Tibial nerve (tissue), 4 donors: ENCODE measurements at places on chromosomes 16 and 17.

GRCh38 chr17:78180083-78180482, 6.8 kb downstream of the TK1 start:
- DNase-seq: no peak

DNA sequence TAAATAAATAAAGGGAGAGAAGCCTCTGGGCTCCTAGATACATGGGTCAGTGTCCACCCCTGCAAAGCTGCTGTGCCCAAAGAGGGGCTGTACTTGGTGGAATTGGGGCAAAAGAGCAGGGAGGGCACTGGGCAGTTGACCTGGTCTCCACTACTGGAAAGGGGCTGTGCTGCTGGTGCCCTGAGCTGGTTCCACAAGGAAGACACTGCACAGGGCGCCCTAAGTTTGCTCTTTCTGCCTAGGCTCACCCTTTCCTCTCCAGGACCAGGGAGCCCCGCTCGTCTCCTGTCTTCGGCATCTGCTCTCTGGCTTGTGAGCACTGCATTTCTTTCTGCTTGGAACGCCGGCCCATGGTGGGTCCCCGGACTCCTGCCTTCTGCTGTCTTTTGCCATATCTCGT, 161.9 kb downstream of the SEC14L1 start:
- no peak for DNase-seq

- DNase-seq: peak; percentile 68
Measured at GRCh38 chr17:72539981-72540897, 419.4 kb downstream of the SOX9 start.

GRCh38 chr16:1258906-1259759, 3.3 kb downstream of the TPSD1 start:
- no peak for DNase-seq

GRCh38 chr16:88649924-88650748, 717 bp downstream of the CYBA start:
- DNase-seq: no peak

DNA sequence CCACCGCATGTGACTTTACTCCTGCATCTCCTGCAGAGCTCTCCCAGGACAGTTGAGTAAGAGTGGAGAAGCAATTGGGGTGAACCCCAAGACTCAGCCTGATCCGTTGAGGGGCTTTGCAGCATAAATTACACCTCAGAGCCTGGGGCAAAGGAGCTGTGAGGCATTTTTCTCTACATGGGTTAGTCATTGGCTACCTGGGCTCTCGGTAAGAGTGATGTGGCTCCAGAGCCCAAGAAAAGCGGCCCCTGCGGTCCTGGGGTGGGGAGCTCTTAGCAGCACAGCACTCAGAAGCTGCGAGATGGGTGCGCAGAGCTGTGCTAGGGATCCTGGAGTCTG, 40.4 kb upstream of the C16orf78 start:
- no peak for DNase-seq

GRCh38 chr16:56277075-56277474, 85.8 kb downstream of the GNAO1 start:
- DNase-seq: no peak

DNA sequence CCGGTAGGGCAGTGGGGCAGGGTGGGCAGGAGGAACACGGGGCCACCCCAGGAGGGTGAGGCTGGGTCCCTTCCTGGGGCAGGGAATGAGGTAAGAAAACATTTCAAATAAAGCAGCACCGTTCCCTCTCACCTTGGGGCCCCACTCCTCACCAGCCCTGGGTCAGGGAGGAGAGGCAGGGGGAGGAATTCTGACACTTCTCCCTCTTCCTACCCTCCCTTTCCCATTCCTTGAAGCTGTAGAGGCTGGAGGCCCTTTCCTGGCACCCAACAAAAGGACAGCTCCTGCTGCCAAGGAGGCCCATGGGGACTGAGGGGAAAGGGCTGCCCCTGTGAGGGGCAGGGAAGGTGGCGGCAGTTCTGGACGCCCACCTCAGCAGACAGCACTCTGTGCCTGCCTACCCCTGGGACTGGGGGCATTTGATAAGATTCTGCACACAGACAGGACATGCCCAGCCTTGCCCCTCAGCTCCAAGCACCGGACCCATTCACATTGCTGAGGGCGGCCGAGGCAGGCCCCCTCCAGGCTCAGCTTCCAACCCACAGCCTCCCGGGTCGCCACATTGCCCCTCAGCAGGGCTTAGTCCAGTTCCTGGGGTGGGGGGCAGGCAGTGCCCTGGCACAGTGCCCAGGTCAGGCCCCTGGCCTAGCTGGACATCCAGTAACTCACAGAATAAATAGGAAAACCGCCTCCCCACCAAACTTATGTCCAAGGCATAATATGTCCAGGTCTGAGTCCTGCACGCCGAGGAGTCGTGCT, 6.2 kb downstream of the ATXN7L3 start:
- DNase-seq: no peak

- no peak for DNase-seq
Measured at GRCh38 chr17:44557651-44558285, 484 bp downstream of the FZD2 start.

DNA sequence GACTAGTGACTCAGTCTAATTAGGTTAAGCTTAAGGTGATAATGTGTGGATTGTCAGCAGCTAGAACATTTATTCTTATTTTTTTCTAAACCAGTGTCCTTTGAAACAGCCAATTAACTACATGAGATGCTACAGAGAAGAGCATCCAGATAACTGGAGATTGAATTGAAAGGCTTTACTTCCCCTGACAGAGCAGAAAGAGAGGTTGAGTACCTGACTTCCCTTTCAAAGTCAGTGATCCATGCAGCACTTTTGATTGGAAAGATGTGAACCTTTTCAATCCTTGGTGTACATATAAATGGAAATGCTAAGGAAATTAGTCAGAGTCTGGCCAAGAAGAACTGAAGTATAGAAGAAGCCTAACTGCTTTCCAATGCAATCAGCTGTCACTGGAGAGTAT, 653.8 kb downstream of the CDH8 start:
- DNase-seq: no peak

- no peak for DNase-seq
Measured at GRCh38 chr16:78889346-78889745, 711.2 kb downstream of the MAF start.

DNA sequence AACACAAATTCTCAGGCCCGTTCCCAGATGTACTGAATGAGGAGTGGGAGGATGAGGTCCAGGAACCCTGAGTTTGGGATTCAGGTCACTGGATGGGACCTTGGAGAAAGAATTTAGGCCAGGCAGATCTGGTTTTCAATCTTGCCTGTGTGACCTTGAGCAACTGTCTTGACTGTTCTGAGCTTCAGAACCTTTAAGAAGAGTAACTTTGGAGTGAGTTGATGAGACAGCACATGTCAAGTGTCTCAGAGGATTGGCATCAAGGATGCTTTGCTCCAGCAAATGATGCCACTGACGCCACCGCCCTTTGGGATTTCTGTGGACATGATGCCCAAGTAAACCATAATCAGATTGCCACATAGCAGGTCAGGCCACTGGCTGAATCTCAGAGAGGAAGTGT, 56.2 kb upstream of the DNAJA2 start:
- DNase-seq: no peak

DNA sequence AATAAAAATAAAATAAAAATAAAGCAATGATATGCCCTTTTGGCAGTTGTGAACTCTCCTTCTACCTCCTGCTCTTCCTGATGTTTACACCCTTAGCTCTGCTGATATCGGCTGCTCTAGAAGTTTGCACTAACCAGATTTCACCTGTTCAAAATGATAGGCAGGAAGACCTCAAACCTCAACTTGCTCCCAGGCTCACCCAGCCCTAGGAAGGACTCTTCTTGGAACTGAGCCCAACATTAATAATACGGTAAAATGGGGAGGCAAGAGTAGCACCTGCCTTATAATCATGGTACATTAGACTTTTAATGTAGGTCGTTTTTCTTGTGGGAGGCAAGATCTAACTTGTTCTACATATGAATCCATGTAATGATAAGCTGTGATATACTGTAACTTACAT, 61.2 kb upstream of the MED13 start:
- no peak for DNase-seq

DNA sequence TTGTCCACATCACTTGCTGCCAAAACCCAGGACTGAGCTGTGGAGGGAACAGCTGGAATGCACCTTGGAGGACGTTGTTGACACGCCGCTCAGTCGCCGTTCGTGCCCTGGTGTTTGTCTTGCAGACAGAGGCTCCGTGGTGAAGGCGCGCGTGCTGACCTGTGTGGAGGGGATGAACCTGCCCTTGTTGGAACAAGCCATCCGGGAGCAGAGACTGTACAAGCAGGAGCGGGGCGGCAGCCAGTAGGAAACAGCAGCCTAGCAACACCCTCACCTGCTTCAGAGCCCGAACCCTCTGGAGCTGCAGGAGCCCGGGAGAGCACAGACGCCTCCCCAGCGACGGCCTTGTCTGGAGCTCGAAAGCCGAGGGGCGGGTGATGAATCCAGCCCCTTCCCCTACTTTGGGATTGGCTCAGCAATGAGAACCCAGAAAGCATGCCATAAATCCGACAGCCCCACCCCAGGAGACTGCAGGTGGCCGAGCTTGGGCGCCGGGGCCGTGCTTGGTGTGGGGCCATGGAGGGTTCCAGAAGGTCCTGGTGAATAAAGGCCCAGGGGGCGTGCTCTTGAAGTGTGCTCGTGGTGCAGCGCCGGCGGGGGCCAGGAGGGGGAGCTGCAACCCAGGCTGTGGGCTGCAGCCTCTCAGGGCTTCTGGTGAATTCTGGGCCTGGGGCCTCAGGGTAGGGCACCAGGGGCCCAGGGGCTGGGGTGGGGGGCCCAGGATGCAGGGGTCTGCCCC, 470 bp upstream of the CDK3 start:
- DNase-seq: no peak

DNA sequence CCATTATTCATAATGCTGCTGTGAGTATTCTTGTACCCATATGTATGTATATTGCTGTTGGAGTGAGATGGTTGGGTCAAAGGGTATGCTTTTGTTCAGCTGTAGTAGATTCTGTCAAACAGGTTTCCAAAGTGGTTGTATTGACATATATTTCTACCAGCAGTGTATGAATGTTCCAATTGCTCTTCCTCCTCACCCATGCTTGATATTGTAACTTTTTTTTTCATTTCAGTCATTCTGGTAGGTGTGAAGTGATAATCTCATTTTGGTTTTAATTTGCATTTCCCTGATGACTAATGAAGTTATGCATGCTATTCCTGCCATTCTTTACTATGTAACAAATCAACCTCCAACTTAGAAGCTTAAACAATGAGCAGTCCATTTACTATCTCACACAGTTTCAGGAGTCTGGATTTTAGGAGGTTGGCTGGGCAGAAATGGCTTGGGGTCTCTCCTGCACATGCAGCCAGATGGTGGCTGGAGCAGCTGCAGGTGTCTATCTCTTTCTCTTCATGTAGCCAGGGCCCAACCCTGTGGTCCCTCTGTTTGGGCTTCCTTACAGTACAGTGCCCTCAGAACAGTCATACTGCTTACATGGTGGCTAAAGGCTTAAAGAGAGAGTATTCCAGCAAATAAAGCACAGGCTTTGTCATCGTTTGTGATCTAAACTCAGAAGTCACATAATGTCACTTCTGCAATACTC, 21.2 kb downstream of the ERAL1 start:
- DNase-seq: no peak

GRCh38 chr17:79749156-79749815, 18.5 kb downstream of the ENPP7 start:
- no peak for DNase-seq

- no peak for DNase-seq
Measured at GRCh38 chr16:61042737-61043136, 993.5 kb downstream of the CDH8 start.

GRCh38 chr17:33052856-33053255, 61.2 kb downstream of the SPACA3 start:
- DNase-seq: no peak

GRCh38 chr17:913207-913606, 66.4 kb downstream of the NXN start:
- no peak for DNase-seq

DNA sequence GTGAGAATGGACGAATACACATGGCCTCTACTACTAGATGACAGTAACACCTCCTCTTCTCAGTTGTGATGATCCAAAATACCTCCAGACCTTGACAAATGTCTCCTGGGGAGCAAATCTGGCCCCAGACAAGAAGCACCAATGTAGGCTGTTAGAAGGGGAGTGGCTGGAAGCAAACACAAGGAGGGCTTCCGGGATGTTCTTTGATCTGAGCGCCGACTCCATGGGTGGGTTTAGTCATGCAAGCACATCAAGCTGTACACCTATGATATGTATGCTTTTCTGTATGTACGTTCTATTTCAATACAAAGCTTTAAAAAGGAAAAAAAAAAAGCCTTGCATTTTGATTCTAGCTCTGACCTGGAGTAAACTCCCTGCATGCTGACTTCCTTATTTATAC, 61.4 kb downstream of the ARHGAP17 start:
- no peak for DNase-seq

- DNase-seq: no peak
Measured at GRCh38 chr17:54527941-54528340, 372.7 kb upstream of the TOM1L1 start.

- DNase-seq: no peak
Measured at GRCh38 chr16:72256398-72257066, 84.6 kb upstream of the PMFBP1 start.

GRCh38 chr16:57503366-57503765, 17.1 kb upstream of the DOK4 start:
- no peak for DNase-seq

- peak; percentile 12 for DNase-seq
Measured at GRCh38 chr17:33142705-33143299, 150.3 kb downstream of the ASIC2 start.
